Omental fat pad (tissue), 4 donors: ENCODE measurements at places on chromosomes 1 and 21.

DNA sequence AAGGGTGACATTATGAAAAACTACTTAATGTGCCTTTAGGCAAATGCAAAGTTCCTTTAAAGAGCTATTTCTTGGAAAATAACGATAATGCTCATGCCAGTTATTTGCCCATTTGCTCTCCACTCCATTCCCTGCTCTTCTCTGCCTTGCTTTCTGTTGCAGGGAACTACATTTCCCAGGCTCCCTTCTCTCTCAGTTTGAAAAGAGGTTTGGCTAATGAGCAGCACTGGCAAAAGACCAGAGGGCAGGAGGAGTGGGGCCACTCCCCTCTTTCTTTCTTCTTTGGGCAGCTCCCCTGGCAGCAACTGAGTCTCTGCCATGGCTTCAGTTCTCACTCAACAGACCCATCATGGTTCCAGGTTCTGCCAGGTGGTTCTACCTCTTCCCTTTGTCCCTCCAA, 130.5 kb downstream of the RWDD3 start:
- DNase-seq, result no peak

- no peak for DNase-seq
These were observed 52.9 kb downstream of the PDE4B start for GRCh38 chr1:65845535-65846060.

DNA sequence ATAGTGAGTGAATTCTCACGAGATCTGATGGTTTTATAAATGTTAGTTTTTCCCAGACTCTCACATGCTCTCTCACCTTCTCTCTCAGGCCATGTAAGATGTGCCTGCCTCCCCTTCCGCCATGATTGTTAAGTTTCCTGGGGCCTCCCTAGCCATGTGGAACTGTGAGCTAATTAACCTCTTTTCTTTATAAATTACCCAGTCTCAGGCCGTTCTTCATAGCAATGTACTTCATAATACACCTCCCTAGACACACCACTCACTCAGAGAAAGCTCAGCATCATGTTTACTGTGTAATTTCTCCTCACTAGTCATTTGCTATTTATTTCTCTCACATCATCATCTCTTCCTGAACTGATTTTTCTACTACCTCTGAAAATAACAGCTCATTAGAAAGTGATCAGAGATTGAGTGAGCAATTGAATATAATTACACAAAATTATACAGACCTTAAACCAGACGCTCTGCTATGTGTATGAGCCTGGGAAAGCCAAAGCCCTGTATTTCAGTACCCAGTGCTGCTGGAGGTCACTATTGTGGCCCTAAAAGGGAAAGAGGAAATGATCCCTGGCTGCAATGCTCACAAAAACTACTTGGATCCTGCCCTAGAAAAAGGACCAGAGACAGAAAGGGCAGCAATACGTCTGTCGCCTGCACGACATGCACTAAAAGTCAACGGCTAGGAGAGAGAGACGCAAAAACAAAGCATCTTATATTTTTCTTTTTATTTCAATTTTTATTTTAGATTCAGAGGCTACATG, 284.5 kb downstream of the DSCAM start:
- DNase-seq, result no peak

DNA sequence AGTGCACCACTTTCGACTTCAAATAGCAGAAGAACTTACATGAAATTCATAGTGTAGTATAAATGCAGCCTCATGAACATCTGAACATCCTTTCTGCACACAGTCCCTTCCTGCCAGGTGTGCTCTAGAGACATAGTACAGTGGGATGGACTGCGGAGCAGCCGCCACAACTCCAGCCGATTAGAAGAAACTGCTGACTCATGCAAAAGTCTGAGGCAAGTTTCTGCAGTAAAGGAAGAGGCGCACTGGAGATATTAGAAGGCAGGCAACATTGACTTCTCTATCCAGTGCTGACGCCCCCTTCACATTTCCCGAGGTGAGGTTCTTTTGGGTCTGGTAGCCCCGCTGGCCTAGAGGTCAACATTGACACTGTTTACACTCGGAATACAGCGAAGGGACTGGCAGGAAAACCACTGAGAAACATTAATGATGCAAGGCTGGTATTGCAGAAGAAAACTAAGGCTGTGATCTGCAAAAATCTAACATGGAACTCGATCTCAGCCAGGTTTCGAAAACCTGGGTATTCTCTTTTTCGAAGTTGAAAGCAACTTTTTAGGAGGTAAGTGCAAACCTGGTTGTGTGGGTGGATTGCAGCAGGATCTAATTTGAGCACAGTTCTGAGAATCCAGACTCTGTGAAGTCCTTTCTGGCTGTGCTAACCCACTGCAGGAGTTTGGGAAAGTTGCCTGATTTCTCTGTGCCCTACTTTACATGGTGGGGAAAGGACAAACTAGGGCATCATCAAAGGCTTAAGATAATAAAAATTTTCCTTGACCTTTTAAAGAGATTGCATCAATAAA, 90.7 kb downstream of the CDC7 start:
- DNase-seq, result no peak

DNA sequence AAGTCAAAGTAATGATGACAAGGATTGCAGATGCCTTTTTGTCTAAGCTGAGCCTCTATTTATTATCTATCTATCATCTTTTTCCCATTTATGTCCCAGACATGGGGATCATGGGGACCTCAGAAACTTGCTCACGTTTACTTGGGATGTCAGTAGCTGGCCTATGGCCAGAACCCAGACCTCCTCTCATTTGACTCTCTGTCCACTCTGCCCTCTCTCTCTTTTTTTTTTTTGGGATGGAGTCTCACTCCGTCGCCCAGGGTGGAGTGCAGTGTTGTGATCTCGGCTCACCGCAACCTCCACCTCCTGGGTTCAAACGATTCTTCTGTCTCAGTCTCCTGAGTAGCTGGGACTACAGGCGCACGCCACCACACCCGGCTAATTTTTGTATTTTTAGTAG, 3.7 kb upstream of the ID3 start:
- no peak for DNase-seq

GRCh38 chr1:48750109-48750508, 26.6 kb downstream of the BEND5 start:
- DNase-seq, result no peak

GRCh38 chr1:183753464-183753891, 51.4 kb upstream of the RGL1 start:
- no peak for DNase-seq

DNA sequence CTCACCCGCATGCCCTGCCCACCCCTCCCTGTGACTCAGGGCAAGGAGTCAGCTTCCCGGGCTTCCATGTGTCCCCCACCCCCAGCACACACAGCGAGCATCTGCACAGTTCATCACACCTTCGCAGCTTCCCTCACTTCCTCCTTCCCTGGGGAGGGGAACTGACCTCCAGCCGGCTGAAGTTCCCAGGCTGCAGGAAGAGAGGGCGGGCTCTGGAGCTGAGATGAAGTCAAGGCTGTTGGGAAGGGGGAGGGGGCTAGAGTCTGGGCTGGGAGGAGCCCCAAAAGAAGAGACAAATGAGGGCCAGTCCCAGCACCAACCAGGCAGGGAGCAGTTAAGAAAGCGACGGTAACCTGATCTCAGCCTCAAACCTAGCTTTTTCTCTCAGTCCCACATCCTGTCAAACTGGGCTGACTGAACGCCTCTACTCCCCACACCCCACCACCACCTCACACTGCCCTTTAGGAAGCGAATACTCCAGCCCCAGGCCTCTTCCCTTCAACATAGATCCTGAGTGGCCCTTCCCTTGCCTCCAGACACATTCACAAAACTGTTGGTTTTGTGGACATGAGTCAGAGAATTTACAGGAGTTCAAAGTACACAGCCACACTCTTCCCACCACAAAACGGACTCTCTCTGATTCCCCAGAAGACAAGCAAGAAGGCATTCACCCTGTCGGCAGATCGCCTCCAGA, 1.8 kb downstream of the RHOC start:
- DNase-seq, result peak; percentile 57

- DNase-seq, result no peak
These were observed 839 bp downstream of the SWT1 start for GRCh38 chr1:185157599-185158412.

DNA sequence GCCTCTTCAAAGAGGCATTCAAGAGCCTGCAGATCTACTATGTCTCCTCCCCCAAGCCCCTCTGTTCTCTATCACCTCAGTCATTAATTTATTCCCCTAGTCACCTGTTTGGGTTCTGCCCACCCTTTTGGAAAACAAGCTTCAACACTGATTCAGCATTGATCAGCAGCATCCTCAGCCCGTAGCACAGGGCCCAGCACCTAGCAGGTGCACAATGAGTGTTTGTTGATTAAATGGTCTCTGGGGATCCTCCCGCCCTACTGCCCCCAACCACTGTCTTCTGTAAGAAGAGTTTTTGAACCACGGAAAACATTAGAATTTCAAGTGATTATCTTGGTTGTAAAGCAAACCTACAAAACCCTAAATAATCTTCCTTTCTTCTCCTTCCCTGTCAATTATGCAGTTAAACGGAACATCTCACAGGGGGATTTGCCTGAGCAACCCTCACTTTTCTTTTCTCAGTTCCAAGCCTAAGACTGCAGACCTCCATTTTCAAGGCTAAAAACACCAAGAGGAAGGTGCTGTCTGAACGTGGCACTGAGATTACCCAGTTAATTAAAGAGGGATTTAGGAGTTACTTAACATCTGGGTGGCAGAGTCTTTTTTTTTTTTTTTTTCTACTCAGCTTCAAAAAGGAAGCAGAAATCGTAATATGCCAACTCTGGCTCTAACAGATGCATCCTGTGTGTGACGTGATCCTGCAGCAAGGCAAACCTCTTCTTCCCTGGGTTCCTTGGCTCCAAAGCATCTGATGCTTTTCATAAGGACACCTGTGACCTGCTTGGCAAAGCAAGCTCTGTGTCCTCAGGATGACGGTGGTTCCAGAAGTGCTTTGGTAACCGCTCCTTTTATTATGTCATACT, 163.0 kb downstream of the KAZN start:
- DNase-seq, result no peak

DNA sequence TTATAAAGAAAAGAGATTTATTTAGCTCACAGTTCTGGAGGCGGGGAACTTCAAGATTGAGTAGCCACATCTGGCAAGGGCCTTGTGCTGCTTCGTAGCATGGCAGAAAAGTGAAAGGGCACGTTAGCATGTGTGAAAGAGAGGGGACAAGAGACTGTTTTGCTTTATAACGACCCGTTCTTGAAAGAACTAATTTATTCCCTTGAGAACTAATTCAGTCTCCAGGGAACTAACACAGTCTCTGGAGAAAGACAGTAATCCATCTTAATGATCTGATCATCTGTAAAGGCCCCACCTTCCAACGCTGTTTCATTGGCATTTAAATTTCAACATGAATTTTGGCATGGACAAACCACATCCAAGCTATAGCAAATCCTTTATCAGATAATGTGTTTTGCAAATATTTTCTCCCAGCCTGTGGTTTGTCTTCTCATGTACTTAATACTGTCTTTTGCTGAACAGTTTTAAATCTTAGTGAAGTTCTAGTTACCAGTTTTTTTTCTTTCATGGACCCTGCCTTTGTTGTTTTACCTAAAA, 26.1 kb downstream of the MTR start:
- no peak for DNase-seq

GRCh38 chr1:113534130-113534817, 144.0 kb downstream of the MAGI3 start:
- no peak for DNase-seq

DNA sequence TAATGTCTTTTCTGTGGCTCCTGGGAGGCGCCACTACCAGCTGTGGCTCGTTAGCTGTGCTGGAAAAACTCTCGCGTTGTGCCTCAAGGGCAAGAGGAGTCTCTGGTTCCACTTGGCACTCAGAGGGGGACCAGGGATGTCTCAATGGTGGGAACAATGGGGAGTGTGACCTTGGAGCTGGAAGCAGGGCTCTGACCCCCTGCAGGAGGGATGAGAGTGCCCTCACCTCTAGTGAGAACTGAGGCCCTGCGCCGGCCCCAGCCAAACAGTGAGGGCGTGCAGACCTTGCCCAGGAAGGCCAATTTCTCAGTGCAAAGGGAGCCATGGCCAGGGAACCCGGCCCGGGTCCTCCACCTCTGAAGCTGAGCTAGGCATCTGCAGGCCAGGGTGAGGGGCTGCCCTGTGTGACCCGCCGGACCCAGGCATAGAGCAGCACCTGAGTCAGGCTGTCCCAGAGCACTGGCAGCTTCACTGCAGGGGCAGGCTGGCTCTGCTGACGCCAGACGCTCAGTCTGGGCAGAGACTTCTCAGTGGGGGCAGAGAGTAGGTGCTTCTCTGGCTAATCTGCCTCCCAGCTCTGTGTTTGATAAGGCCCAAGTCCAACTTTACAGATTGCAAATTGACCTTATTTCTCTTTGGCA, 1.8 kb downstream of the RD3 start:
- DNase-seq, result no peak

DNA sequence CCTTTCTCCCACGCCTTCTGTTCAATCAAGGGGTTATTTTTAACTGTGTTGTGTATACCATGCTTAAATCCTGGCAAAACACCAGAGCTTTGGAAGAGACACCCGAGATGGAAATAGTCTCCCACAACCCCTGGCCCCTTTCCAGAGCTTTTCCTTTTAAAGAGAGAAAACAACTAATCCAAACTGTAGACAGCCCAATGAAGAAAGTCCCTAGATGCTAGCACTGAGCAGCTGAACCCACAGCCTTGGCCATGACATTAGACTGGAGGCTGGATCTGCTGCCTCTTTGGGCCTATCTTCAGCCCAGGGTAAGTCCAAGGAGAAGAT, 64.9 kb upstream of the ARTN start:
- no peak for DNase-seq

- DNase-seq, result no peak
These were observed 10.6 kb downstream of the CACNA1E start for GRCh38 chr1:181493885-181494284.

- no peak for DNase-seq
These were observed 10.8 kb downstream of the FTCD start for GRCh38 chr21:46144464-46145070.

DNA sequence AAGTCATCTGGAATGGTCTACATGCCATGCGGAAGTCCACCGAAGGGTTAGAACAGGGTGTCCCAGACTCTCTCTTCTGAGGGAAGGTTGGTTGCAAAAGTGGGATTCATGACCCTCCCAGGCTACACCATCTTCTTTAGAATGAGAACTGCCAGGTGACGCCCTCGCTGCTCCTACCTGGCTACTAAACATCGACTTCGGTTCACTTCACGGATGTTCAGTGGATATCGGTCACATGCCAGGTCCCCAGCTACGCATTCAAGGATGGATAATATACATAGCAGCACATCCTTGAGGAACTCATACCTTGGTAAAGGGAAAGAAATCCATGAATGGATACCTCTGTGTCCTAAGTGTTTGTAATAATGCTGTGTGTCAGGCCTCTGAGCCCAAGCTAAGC, 3.3 kb upstream of the OPTC start:
- DNase-seq, result no peak
